T-cell (primary cell): ENCODE measurements at places on chromosomes 6 and 20.
A peak's percentile ranks its signal among the peaks of the same experiment; 100 is the strongest.

DNA sequence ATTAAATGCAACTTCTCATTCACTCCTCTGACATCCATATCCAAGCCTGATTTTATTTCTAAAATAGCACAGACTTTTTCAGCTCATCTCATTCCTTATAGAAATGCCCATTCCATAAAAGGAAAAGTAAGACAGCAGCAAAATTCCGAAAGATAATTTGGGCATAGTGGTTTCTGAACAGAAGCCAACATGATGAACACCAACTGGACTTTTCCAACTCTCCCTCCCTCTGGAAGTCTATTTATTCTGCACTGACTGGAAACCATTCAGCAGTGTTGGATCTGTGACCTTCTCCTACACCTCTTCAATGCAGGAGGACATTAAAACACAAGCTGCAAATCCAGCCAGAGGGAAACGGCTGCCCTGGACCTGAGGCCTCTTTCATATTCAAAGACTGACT, 306.2 kb upstream of the NT5E start:
- no peaks in the 10 kb centered on the region for H3K27me3 ChIP-seq
- H3K4me1 ChIP-seq, result no peaks in the 10 kb centered on the region
- no peak overlapping the region for H3K4me3 ChIP-seq
- DNase-seq, result no peak
- H3K27ac ChIP-seq, result no peak overlapping the region

DNA sequence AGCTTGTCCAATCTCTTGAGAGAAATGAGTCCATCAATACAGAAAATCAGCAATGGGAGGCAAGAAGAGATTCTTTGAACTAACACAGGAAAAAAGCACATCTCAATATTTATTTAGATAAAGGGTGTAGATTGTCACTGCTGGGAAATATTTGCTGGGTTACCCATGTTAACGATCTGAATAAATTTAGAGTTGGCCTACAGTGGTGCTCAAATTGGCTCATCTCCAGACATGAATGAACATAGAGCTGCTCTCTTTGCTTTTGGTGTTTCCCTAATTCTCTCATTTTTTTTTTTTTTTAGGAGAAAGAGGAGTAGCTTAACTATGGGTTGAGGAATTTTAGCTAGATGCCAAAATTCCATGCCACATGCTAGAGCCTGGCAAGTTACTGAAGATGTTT, 471.2 kb downstream of the PKHD1 start:
- H3K36me3 ChIP-seq, result no peaks in the 10 kb centered on the region
- no peak overlapping the region for H3K27ac ChIP-seq
- H3K4me3 ChIP-seq, result no peak overlapping the region

DNA sequence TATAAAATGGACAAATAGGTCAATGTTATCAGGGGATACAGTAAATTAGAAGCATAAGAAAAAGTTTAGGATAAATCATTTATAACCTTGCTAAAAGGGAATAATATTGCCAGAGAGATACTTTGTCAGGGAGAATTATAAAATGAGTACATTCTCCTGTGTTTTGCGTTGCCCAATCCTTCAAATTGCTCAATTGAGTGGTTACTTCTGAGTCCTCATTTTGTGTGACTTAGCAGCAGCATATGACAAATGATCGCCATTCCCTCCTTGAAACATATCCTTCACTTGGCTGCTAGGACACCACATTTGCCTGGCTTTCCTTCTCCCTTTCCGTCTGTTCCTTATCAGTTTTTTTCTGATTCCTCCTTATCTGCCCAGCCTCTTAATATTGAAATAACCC, 106.7 kb upstream of the FLRT3 start:
- no peaks in the 10 kb centered on the region for H3K4me1 ChIP-seq
- H3K27me3 ChIP-seq, result no peaks in the 10 kb centered on the region
- H3K36me3 ChIP-seq, result no peaks in the 10 kb centered on the region

- DNase-seq, result peak; percentile 1
- no peak overlapping the region for H3K4me3 ChIP-seq
- H3K27me3 ChIP-seq, result no peaks in the 10 kb centered on the region
- H3K4me1 ChIP-seq, result peaks cover 39% of the 10 kb centered on the region
- H3K27ac ChIP-seq, result no peak overlapping the region
These were observed 1.8 kb upstream of the CTSZ start for GRCh38 chr20:59008715-59009336.

- H3K4me3 ChIP-seq, result no peak overlapping the region
- H3K27ac ChIP-seq, result no peak overlapping the region
- H3K4me1 ChIP-seq, result no peaks in the 10 kb centered on the region
- no peaks in the 10 kb centered on the region for H3K27me3 ChIP-seq
- H3K36me3 ChIP-seq, result no peaks in the 10 kb centered on the region
- DNase-seq, result no peak
These were observed 8.4 kb upstream of the NUS1 start for GRCh38 chr6:117666881-117667280.

- H3K27ac ChIP-seq, result no peak overlapping the region
- H3K27me3 ChIP-seq, result no peaks in the 10 kb centered on the region
- no peak for DNase-seq
- H3K36me3 ChIP-seq, result no peaks in the 10 kb centered on the region
These were observed 94.7 kb downstream of the ANKRD6 start for GRCh38 chr6:89527634-89528033.

- H3K36me3 ChIP-seq, result peaks cover 17% of the 10 kb centered on the region
- no peak overlapping the region for H3K4me3 ChIP-seq
- no peaks in the 10 kb centered on the region for H3K27me3 ChIP-seq
- DNase-seq, result no peak
- H3K27ac ChIP-seq, result no peak overlapping the region
These were observed 81.9 kb downstream of the NCOA3 start for GRCh38 chr20:47583551-47583950.

DNA sequence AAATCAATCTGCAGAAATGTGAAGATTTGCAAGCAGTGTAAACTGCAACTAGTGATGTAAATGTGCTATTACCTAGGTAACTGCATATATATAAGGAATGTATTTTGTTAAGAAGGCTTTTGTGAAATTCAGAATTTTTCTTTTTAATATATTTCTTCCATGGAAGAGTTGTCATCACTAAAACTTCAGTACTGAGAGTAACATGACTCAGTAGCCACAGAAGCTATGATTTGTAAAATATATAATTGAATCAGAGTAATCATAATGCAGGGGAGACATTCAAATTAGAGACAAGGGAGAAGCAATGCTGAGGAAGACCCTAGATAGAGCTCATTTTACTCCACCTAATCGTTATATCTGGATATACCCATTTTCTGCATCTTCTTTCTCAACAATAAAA, 141.7 kb downstream of the ADGRG6 start:
- H3K27me3 ChIP-seq, result no peaks in the 10 kb centered on the region
- H3K36me3 ChIP-seq, result no peaks in the 10 kb centered on the region
- no peak overlapping the region for H3K27ac ChIP-seq
- H3K4me1 ChIP-seq, result no peaks in the 10 kb centered on the region
- no peak overlapping the region for H3K4me3 ChIP-seq

DNA sequence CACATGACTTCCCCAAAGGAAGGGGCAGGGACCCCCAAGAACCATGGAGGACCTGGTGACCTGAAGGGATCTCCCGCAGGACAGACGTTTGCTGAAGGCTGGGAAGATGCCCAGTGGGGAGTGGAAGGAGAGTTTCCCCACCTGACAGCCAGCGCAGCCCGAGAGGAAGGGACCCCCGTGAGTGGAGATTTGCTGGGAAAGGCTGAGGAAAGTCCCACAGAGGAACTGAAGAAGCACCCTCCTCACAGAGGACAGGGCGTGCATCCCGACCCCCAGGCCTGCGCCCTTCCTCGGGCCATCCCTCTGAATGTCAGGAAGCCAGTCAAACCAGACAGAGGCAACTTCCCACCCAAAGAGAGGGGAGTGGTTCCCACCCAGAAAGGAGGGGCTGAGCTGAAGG, 29.6 kb upstream of the AAR2 start:
- no peak overlapping the region for H3K4me3 ChIP-seq
- H3K4me1 ChIP-seq, result peaks cover 6% of the 10 kb centered on the region
- H3K27ac ChIP-seq, result no peak overlapping the region
- H3K36me3 ChIP-seq, result no peaks in the 10 kb centered on the region
- DNase-seq, result no peak

DNA sequence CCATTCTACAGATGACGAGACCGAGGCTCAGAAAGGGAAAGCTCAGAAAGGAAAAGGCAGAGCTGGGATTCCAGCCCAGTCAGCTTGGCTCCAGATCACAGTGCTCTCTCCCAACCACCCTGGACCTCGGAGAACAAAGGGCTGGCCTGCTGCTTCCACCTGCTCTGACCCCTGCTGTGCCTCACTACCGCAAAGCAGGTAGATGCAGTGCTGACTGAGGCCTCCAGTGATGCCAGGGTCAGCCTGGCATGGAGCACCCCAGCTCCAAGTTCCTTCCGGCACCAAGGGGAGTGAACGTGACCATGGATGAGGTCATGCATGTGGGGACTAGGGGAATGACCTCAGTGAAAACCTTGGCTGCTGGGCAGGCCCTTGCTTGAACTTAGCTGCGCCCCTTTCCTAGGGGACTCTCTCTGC, 20.7 kb upstream of the TLDC2 start:
- no peak overlapping the region for H3K27ac ChIP-seq
- H3K36me3 ChIP-seq, result peaks cover 3% of the 10 kb centered on the region
- DNase-seq, result no peak
- peaks cover 6% of the 10 kb centered on the region for H3K4me1 ChIP-seq

DNA sequence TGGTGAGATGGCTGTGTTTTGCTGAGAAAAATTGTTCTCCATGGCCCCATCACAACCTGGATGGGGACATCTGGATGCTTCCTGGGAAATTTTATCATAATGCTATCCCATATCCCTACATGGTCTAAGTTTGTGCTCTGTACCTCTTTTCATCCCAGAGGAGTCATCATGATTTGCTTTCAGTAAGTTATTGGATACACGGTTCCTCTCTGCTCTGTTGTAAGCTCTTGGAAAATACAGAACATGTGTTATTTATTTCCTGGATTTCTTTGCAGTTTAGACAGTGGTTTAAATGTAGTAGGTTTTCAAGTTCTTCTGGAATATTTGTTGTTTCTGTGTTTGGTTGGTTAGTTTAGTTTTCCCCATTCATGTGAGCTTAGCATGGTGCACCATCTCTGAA, 129.2 kb upstream of the ECI2 start:
- H3K27me3 ChIP-seq, result no peaks in the 10 kb centered on the region
- H3K4me1 ChIP-seq, result no peaks in the 10 kb centered on the region
- no peak overlapping the region for H3K27ac ChIP-seq

DNA sequence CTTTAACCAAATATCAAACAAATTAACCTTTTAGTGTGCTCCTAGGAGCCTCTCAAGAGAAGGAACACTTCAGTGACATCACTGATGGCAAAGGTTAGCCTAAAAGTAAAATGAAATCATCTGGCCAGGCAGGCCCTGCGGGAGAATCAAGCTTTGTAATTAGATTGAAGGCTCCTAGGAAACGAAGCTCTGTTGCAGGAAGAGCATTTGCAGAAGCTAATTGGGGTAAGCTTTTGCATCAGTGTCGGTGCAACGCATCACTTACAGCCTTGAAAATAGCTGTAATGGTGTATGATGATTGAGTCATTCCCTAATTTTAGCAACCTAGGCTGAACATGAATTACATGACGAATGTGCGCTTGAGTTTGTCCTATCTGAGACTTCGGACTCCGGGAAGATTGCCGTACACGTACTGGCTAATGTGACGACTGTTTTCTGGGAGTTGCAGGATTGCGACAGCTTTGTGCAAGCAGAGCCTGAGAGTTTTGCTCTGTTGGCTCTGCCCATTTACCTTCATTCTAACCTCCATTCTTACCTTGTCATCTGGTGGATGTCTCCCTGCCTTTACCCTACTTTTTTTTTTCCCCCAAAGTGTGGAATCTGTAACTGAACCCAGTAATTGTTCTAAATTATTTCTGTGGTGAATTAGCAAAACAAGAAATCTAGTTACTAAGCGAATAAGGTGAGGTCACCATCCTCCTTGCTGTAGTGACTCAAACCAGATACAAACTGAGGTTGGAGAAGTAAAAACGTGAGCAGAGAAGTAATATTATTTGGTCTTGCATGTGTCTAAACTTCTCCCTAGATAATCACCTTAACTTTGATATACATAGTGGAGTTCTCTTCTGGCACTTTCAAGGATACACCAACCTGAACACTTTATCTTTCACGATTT, 675.9 kb upstream of the CITED2 start:
- no peaks in the 10 kb centered on the region for H3K27me3 ChIP-seq
- H3K4me3 ChIP-seq, result no peak overlapping the region
- no peaks in the 10 kb centered on the region for H3K36me3 ChIP-seq
- H3K27ac ChIP-seq, result no peak overlapping the region
- no peaks in the 10 kb centered on the region for H3K4me1 ChIP-seq

- H3K4me3 ChIP-seq, result no peak overlapping the region
- no peaks in the 10 kb centered on the region for H3K27me3 ChIP-seq
- DNase-seq, result no peak
- H3K4me1 ChIP-seq, result no peaks in the 10 kb centered on the region
These were observed 62.7 kb downstream of the PLCB1 start for GRCh38 chr20:8194721-8195120.

GRCh38 chr6:81436990-81437389, 315.5 kb downstream of the TENT5A start:
- no peak overlapping the region for H3K27ac ChIP-seq
- H3K4me1 ChIP-seq, result no peaks in the 10 kb centered on the region
- DNase-seq, result no peak
- no peaks in the 10 kb centered on the region for H3K36me3 ChIP-seq

DNA sequence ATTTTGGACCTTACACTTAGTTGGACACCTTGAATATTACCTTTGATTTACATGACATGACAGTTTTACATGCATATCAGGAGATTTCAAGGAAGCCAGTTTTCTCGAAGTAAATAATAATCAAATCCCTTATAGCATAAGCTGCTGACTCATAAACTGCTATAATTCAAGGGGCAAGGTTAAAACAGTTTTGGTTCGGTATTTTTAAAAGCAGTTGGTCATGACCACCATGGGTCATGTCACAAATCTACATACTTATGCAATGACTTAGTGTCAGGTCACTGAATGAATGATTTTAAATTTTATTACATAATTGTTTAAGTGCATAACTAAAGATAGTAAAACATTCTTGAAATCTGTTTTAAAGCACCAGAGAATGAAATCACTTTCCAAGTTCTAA, 158.0 kb downstream of the DST start:
- no peaks in the 10 kb centered on the region for H3K36me3 ChIP-seq
- H3K27ac ChIP-seq, result no peak overlapping the region
- H3K4me1 ChIP-seq, result no peaks in the 10 kb centered on the region
- H3K27me3 ChIP-seq, result no peaks in the 10 kb centered on the region
- no peak overlapping the region for H3K4me3 ChIP-seq

DNA sequence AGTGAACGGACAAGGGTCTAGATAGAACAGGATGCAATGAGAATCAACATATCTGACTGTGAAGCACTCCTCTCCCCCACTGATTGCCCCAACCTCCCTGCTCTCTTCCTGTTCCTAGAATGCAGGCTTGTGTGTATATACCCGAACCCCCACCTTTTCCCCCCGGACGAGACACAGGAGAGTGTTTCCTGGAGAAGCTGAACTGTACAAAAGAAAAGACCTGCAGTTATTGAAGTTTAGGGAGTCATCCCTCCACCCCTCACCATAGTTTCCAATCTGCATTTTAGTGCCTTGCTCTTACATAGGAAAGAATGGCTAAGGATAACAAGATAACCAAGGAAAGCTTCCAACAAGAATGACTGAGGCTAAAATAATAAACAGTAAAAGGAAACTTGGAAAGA, 55.5 kb upstream of the PDE10A start:
- H3K36me3 ChIP-seq, result no peaks in the 10 kb centered on the region
- no peak for DNase-seq
- H3K4me1 ChIP-seq, result no peaks in the 10 kb centered on the region
- no peak overlapping the region for H3K27ac ChIP-seq
- H3K27me3 ChIP-seq, result peaks cover 2% of the 10 kb centered on the region
